ENCODE measurements at places on chromosomes 2 and 18. TPM values are rescaled to one million over a fixed set of nuclear protein-coding genes. Genes with fewer than 3 reads are reported as not detected.
A peak's percentile ranks its signal among the peaks of the same experiment; 100 is the strongest.

The CXCR1 gene
- total RNA-seq, result not detected

- H3K36me3 ChIP-seq, result no peaks in the 10 kb centered on the region
- peaks cover 23% of the 10 kb centered on the region for H3K4me1 ChIP-seq
- no peak overlapping the region for H3K27ac ChIP-seq
- no peak overlapping the region for H3K4me3 ChIP-seq
Measured at GRCh38 chr2:216221811-216222210, 112.7 kb downstream of the XRCC5 start.

The CPLX4 gene
- not detected for total RNA-seq

The DNAH7 gene
- 1.0 TPM for total RNA-seq

The PJVK gene
- total RNA-seq, result 7.4 TPM

The OR6B2 gene
- not detected for total RNA-seq

DNA sequence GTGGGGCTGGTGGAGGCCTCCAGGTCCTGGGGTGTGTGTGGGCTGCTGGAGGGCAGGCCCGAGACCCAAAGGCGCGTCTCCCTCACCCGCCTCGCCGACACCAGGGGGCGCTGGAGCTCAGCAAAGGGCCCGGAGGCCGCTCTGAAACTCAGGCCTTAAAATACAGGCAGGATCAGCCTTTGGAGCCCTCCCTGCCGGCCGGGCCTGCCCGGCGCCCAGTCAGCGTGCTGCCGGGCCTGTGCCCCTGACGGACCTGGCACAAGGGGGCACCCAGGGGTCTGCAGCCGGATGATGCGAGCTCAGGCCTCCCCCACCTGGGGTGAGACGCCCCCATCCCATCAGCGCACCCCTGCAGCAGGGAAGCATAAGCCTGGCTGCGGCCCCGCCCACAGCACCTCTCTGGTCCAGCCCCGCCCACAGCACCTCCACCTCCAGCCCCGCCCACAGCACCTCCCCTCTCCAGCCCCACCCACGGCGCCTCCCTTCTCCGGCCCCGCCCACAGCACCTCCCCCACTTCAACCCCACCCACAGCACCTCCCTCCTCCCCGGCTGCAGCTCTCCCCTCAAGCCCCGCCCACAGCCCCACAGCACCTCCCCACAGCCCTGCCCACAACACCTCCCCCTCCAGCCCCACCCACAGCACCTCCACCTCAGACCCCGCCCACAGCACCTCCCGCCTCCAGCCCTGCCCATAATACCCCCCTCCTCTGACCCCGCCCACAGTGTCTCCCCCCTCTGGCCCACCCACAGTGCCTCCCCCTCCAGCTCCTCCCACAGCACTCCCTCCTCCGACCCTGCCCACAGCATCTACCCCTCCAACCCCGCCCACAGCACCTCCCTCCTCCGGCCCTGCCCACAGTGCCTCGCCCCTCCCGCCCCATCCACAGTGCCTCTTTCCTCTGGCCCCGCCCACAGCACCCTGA, 92.8 kb upstream of the OTOS start:
- no peaks in the 10 kb centered on the region for H3K27me3 ChIP-seq
- H3K4me1 ChIP-seq, result peaks cover 17% of the 10 kb centered on the region
- no peak overlapping the region for H3K4me3 ChIP-seq
- DNase-seq, result peak; percentile 94
